GM04504 (cell line): ENCODE measurements at places on chromosomes 3 and 15.

DNA sequence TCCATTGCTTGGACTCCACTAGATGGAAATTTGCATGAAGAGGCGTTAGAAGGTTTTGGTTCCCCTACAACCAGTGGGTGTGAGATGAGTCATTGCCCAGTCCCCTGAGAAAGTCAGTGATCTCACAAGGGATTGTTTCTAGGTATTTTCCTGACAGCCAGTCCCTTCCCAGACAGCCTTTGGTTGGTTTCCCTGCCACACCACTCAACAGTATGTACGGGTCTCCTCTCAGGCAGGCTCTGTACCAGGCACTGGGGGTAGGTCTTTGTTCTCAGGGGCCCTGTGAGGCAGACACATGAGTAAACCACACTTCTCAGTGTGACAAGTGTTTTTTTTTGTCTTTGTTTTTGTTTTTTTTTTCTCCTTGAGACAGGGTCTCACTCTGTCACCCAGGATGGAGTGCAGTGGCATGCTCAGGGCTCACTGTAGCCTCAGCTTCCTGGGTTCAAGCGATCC, 4.0 kb downstream of the LAMP3 start:
- DNase-seq, result no peak

- DNase-seq, result no peak
These were observed 100.6 kb downstream of the TLE3 start for GRCh38 chr15:69997161-69997485.

DNA sequence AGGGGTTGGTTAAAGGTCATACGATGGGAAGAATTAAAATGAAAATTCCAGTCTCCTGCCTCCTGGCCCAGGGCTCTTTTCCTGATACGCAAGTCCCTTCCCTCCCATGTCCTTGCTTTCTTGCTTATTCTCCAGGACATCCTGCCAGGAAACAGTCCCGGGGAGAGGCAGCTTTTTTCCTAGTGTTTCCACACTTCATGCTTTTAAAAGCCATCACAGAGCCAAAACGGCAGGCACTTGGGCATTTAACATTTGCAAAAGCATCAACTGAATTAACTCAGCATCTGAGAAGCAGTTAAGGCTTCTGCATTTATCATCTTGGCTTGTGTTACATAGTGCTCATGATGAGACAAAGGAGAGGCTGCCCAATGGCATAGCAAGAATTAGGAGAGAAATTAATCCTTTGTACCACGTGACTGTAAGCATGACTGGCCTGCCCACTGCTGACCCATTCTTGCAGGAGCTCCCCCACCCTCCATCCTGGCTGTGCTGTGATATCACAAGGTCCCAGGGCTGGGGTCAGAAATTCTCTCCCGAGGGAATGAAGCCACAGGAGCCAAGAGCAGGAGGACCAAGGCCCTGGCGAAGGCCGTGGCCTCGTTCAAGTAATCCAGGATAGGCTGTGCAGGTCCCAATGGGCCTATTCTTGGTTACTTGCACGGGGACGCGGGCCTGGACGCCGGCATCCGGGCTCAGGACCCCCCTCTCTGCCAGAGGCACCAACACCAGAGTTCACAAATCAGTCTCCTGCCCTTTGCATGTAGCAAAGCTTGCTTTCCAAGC, 21.6 kb upstream of the VILL start:
- DNase-seq, result no peak

DNA sequence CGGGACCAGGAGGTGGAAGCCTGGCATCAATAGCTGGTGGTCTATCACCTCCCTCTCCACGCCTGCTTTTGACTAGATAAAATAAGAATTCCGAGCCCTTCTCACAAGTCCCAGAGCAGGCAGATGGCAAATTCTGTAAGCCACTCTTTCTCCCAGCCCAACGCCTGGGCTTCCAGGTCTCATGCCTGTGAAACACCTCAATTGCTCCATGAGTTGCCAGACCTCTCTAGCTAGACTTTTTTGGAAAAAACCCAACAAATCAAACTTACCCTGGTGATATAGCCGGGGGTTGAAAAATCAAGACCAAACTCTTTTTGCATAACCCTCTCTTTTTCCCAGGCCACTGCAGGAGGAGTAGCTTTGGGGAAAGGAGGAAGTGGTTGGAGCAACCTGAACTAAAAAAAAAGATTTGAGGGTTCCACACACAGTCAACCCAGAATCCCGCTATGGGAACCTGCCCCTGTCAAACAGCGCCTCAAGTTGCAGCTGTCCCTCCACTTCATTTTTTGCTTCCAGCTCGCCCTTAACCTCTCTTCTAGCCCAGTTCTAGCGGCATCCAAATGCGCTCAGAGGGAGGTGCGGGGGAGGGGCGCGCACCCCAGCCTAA, 7.0 kb downstream of the BHLHE40 start:
- no peak for DNase-seq

DNA sequence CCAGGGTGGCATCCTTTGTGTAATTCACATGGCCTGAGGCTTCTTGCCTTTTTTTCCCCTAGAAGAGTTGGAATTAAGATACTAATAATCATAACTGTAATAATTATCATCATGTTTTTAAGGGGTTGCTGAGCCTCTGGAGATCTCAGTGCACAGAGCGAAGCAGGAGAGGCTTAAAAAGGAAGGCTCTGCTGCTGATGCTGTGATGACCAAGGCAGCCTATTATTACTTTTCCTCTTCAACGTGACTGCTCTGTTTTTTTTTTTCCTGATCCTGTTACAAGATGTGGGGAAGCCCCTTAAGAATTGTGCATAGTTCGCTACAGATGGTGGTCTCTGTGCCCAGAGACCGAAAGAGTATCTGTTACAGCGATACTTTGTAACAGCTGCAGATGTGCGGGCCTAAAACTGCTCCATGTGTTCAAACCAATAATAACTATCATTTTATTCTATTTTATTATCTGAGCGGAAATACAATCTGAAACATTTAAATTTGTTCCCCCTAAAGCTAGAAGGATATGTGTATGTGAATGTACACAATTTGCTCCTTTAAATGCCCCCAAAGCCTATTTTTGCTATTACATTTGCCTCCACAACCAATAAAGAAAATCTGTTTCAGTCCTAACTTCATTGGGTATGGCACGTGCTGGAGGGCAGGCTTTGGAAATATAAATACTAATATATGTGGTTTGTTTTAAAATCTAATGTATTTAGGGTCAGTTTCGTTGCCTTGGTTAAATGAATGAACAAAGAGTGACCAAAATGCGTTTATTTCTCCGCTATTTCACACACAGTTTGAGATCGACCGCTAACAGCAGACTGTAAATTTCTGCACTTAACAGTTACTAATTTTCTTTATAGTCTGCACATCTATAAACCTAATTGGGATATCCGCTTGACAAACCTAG, 4.6 kb downstream of the SHOX2 start:
- no peak for DNase-seq

DNA sequence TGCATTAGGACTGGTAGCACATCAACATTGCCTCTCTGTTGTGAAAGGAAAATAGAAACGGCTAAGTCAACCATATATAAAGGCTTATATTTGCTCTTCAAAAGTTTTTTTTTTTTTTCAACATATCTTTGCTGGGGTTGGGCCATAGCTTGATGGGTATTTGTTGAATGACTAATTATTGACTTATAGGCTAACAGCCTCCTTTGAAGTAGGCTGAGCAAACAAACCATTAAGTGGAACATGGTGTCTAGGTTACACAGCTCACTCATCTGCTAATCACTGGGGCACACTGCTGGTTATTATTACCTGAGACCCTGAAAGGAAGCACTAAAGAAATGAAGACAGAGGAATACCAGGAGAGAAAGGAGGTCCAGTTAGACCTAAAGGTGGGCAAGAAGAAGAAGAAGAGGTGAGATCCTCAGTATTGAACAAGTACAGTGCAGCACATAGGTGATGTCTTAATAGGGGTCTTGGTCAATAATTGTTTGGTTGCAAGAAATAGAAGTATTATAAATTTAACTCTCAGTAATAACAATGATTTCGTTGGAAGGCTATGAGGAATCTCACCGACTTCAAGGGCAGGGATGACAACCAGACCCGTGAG, 139.4 kb downstream of the RPLP1 start:
- DNase-seq, result no peak

- peak; percentile 95 for DNase-seq
These were observed 74.6 kb downstream of the ITGB5 start for GRCh38 chr3:124812291-124813265.

GRCh38 chr3:7953449-7954014, 548.1 kb upstream of the LMCD1 start:
- DNase-seq, result no peak

DNA sequence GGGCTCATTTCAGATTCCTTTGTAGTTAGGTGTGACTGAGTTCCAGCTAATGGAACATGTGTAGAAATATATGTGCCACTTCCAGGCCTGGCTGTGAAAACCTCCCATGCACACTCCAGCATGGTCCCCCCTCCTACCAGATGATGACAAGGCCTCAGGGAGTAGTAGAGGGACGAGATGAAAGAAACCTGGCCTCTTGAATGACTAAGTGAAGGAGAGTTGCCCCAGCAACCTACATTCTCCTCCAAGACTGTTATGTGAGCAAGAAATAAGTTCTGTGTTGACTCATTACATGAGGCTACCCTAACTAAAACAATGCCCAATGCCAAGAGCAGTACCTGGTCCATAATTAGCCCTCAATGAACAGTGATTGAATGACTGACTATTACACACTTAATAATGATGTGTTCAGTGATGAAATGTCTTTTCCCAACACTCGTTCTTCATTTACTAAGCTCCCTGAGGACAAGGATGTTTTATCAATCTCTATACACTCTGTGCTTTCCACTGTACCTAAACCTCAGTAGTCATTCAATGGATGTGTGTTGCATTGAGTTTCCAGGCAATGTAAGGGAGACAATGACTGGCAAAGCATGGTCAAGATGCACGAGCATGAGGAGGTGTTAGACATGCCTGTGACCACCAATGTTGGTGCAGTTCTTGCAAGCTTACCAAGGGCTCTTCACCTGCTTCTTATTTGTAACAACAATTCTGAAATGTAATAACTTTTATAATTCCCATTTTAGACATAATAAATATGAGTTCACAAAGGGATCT, 62.0 kb upstream of the BCL6 start:
- peak; percentile 43 for DNase-seq

GRCh38 chr15:43292375-43293078, 25.8 kb upstream of the TGM5 start:
- DNase-seq, result no peak

DNA sequence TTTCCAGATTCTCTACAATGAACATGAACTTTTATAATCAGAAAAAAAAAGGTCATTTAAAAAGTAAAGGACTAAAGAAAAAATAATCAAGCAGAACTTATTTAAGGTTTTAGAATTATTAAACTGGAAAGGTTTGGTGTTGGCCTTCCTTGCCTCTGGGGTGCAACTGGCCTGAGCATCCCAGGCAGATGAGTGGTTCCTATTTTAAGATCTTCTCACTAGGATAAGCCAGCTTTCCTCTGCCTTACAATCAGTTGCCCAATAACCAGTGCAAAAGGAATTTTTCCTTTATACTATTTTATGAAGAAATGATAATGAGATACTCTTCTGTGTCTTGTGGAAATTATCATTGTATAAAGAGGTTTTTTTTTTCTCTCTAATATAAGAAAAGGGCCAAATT, 56.6 kb downstream of the SEC22A start:
- no peak for DNase-seq

GRCh38 chr3:153927107-153927506, 194.1 kb upstream of the ARHGEF26 start:
- peak; percentile 32 for DNase-seq

- no peak for DNase-seq
These were observed 182.6 kb downstream of the WDR72 start for GRCh38 chr15:53576841-53577240.

GRCh38 chr15:58040150-58040549, 25.4 kb downstream of the ALDH1A2 start:
- DNase-seq, result no peak

GRCh38 chr15:39125226-39125625, 455.7 kb upstream of the THBS1 start:
- DNase-seq, result no peak

- no peak for DNase-seq
These were observed 532.5 kb upstream of the KCNMB2 start for GRCh38 chr3:178003756-178004155.

DNA sequence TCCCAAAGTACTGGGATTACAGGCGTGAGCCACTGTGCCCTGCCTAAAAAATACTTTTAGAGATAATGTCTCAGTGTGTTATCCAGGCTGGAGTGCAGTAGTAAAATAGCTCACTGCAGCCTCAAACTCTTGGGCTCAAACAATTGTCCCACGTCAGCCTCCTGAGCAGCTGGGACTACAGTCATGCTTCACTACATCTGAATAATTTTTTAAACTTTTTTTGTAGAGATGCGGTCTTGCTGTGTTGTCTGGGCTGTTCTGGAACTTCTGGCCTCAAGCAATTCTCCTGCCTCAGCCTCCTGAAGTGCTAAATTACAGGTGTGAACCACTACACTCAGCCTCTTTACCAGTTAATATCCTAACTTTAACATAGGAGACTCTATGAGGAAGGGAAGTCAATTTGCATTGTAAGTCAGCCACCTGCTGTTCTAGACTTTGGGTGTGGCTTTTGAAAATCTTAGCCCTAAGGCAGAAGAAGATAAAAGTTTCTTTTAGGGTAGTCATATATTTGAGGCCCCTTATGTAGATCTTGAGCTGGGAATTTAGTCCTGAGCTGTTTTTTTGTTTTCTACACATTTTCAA, 78.2 kb upstream of the RASGRP1 start:
- DNase-seq, result no peak

DNA sequence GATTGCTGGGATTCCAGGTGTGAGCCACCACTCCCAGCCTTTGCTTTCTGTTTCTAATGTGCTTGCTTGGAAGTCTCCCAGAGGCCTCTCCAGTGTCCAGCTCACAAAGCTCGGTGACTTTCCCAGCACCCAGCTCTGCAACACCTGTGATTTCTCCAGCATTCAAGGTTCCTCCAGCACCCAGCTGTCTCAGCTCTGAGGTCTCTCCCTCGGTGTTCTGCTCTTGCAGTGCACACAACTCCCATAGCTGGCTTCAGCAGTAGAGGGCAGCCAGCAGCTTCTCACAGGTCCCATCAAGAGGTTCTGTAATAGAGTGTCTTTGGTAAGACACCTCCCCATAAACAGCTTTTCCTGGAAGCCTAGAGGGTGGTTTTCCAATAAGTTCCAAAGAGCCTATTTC, 75.1 kb downstream of the GRM7 start:
- no peak for DNase-seq

- DNase-seq, result no peak
These were observed 53.9 kb downstream of the ROPN1B start for GRCh38 chr3:126022741-126023359.

- DNase-seq, result peak; percentile 24
These were observed 46.5 kb downstream of the PTPN9 start for GRCh38 chr15:75532413-75533250.
